Naive thymus-derived CD4-positive, alpha-beta T cell (primary cell): ENCODE measurements at places on chromosomes 7 and 10. TPM values are rescaled to one million over a fixed set of nuclear protein-coding genes. Genes with fewer than 3 reads are reported as not detected.
A peak's percentile ranks its signal among the peaks of the same experiment; 100 is the strongest.

DNA sequence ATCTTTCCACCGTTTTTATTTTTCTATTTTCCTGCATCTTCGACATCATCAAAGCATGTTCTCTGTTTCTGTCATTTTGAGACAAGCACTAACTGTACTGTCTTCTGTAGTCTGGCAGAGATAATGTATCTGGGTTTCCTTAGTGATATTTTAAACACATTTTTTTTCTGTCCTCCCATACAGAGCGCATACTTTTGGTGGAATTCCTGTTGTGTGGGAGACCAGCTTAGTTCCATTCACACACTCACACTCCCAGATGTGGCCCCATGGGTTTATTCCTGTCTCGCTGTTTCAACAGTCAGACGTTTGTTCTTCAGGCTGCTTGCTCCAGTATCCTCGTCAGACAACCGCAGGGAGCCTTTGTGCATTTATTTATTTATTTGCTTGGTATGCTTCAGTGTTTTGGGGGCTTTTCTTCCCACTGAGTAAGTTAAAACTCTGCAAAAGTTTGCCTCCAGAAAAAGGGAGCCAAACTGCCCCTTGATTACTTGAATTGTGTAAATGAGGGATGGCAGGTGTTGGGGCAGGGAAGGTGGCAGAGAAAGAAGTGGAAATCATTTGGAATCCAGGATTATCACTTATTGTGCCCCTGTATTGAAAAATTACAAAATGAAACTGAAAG, 456.8 kb upstream of the KLF6 start:
- no peak for DNase-seq

DNA sequence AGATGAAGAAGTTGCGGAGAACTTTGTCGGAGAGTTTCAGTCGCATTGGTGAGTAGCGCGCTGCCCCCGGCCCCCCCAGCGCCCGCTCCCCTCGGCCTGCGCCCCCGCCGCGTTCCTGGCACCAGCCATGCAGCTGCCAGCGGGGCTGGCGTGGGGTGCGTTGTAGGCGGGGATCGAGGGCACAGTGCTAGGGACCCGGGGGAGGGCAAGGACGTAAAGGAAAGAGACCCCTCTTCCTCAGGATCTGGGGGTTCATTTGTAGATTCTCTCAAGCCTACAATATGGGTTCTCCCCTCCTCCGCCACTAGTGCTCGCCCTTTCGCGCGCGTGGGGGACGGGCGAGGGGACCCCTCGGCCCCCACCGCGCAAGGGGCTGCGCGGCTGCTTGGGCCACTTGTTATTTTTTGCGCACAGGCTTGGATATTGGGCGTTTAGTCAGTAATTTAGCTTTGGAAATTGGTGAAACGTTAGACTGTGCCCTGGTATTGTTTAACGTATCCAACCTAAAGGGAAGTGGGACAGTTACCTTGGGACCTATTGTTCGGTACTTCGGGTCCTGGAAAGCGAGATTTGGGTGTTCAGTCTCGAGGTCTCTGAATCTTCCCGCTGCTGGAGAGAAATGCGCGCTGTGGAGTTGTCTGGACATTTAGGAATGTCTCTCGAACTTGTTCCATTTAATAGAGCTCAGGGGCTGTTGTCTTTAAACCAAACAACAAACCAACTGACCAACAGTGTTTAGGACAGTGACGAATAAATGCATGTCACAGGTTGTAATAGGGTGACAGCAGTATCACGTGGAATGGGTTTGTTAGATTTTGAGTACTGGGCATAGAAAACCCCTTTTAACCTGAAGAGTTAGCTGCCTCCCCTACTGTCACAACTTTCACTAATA, 796 bp downstream of the CDK14 start:
- no peak for DNase-seq

DNA sequence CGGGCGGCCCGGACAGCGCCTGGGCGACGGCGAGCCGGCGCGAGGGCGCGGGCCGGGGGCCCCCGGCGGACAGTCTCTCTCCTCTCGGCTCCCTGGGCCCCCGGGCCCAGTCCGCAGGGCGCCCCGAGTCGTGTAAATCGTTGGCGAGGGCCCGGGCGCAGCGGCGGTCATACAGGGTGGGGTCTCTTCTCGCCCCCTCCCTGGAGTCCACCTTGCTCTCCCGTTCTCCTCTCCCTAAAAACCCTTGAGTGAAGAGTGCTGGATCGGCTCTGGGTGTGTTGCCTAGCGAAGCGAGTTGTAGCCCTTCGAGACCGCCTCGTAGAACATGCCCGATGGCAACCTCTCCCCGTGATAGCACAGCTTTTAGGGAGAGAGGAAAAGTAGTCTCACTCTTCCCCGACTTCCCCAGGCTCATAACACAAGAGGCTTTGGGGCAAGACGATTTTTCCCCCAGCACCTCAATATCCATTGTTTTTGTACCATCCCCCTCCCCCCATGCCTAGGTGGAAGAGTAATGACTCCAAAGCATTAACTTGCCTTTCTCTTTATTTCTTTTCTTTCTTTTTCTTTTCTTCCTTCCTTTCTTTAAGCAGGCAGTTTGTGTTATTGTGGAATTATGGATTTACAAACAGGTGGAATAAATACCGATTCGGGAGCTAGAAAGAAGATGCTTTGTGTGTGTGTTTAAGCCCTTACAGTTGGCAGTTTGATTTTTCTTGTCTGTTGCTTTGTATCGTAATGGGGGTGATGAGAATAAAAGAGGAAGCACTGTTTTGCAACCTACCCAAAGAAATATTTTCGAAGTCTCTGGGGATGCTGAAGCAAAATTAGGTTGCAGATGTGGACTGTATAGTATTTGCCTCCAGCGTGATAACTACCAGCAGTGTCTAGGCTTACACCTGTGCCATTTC, 822 bp downstream of the SHOC2 start:
- DNase-seq = peak; percentile 34

GRCh38 chr10:57657164-57657765, 610.4 kb downstream of the IPMK start:
- no peak for DNase-seq

DNA sequence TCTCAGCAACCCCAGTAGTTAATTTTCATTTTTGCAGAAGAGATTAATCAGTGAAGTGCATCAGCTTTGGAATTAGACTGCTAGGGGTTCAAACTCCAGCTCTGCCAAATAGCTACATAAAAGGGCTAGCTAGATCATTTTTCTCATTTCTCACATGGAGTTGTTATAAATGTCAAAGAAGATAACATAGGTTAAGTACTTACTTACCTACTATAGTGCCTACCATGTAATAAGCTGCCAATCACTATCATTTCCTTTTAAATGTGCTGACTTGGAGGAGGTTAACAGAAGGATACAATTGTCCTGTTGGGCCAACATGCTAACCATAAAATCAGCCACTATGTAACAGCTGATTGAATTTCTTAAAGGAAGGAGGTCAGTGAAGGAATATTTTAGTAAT, 40.7 kb downstream of the KDM7A start:
- DNase-seq = no peak

DNA sequence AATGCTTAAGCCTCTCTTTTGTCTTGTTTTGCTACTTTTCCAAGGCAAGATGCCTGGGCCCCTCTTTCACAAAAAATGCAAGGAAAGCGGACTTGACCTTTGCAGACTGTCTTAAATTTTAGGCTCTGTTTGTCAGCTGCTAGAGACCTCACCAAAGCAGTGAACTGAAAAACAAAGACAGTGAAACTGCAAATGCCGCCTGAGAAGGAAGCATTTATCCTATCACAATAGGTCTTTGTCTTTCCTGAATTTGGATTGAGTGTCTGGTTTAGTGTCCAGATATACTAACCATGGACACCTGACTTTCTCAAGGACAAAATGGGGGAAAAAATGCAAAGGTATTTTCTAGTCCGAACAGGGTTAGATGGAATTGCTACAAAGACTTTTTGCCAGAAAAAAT, 256.9 kb downstream of the INHBA start:
- no peak for DNase-seq

DNA sequence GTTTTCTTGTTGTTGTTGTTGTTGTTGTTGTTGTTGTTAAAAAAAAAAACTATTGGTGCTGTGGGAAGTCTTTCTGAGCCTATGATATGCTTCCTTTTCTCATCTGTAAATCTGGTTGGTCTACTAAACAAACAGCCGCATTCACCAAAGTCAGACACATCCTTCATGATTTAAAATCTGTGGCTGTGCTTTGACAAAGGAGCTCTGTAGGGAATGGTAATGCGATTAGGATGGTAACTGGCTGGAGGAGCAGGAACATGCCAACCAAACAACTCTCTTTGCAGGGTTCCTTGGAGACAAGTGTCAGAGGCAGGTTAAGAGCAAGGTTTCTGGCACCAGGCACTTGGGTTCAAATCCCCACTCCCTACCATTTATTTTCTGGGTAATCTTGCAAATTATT, 14.9 kb upstream of the SP4 start:
- no peak for DNase-seq

GRCh38 chr7:26398427-26398755, 106.7 kb downstream of the SNX10 start:
- peak; percentile 9 for DNase-seq

GRCh38 chr10:5461203-5461588, 38.2 kb downstream of the CALML5 start:
- DNase-seq = no peak

DNA sequence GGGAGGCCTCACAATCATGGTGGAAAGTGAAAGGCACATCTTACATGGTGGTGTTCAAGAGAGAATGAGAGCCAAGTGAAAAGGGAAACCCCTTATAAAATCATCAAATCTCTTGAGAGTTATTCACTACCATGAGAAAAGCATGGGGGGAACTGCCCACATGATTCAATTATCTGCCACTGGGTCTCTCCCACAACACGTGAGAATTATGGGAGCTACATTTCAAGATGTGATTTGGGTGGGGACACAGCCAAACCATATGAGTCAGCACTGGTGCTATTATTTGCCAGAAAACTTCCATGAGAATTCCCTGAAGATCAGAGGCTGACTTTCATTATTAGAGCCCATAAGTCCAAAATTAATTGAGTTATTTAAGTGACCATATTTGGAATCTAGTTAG, 1001.2 kb upstream of the POT1 start:
- DNase-seq = no peak

- DNase-seq = no peak
These were observed 128.8 kb downstream of the PPP1R3A start for GRCh38 chr7:113790025-113790424.

DNA sequence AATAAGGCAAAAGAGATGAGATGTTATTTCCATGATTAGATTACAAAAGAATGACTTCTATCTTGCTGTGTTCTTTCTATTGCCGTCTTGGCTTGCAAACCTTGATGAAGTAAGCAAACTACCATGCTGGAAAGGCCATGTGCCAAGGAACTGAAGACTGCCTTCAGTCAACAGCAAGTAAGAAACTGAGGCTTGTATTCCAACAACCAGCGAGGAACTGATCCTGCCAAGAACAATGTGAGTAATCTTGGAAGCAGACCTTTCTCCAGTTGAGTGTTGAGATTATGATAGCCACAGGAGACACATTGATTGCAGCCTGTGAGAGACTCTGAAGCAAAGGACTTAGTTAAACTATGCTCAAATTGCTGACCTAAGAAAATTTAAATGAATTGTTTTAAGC, 164.6 kb upstream of the GRM3 start:
- DNase-seq = no peak

GRCh38 chr10:6718550-6718949, 138.5 kb upstream of the PRKCQ start:
- no peak for DNase-seq

GRCh38 chr7:128031901-128032604, 816 bp upstream of the LRRC4 start:
- DNase-seq = peak; percentile 56

GRCh38 chr10:71494476-71494875, 97.8 kb downstream of the CDH23 start:
- no peak for DNase-seq

DNA sequence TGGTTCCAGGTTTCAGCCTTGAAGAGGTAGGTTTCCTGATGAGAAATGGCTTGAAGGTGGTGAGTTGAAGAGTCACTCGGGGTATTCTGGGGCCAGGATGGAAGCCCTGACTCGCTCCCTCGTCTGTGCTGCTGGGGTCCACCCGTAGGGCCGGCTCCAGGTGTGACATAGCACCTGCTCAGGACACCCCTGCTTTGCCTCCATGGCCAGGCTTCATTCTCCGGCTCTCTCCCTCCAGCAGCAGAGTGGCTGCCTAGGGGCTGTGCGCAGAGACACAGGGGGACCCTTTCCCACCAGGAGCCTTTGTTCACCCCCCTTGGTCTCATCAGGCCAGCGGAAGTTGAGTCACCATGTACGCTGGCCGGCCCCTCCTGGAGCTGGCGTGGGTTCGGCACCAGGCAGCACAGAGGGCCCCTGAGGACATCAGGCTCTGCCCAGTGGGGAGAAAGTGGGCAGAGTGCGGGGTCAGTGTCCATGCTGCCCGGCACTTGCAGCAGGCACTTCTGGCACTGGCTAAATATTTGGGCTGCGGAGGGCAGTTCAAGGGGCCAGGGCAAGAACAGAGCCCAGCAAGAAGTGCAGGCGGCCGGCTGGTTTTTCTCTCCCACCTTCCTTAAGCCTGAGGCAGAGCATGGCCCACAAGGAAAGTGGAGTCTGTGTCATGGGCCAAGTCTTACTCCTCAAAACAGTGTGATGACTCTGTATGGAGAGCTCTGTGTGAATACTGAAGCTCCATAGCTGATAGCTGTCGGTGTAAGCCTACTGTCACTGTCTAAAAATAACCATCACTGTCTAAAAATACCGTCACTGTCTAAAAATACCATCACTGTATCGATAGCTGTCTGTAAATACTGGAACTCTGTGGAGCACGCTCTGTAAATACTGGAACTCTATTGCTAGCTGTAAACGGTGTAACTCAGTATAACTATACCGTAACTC, 3.7 kb upstream of the PRKAR1B start:
- peak; percentile 5 for DNase-seq

DNA sequence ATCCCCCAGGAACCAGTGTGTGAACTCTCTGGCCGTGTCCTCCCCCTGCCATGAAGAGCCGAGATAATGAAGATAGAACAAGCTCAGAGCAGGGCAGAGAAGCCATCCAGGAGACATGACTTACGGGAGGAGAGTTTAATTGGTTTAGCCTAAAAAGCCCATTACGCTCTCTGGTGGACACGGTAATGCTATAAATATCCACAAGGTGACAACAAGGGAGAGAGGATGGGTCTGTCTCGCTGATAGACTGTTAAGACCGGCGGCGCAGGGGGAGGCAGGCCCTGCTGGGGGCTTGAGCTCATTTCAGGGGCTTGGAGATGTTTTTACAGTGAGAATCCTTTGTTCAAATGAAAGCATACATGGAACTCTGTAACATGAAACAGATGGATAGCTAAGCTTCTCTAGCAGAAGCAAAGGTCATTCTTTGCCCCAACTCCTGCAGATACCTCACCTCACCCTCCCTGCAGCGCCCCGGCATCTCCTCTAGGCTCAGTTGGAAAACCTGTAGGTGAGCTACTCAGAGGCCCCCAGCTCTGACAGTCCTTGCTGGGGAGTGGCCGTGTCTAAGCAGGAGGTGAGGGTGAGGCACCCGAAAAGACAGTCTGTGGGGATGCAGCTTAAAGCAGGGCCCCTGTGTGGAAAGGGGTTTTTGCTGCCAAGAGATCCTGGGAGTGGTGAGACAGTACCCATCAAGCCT, 40.8 kb upstream of the LOXL4 start:
- DNase-seq = no peak

Gene CYP2C19
- not detected for total RNA-seq

Gene LZTS2
- total RNA-seq = 16.0 TPM

Gene LIPN
- not detected for total RNA-seq

Gene NKX1-2
- total RNA-seq = not detected

Gene HIPK2
- total RNA-seq = 36.1 TPM

Gene GIMAP6
- total RNA-seq = 152 TPM

Gene TMEM176A
- 1.8 TPM for total RNA-seq

Gene PIP
- not detected for total RNA-seq

Gene LIPM
- total RNA-seq = not detected

Gene RNF148
- not detected for total RNA-seq

Gene TLL2
- not detected for total RNA-seq

Gene GNGT1
- not detected for total RNA-seq

Gene OR9A4
- total RNA-seq = not detected

Gene HABP2
- not detected for total RNA-seq

Gene FAM171A1
- 3.2 and 4.5 TPM in 2 replicates for total RNA-seq

Gene C10orf67
- not detected for total RNA-seq
